ENCODE measurements at places on chromosomes 7 and 10. TPM values are rescaled to one million over a fixed set of nuclear protein-coding genes. Genes with fewer than 3 reads are reported as not detected.

The FRMPD2 gene
- total RNA-seq = 0.20 TPM

The DOCK4 gene
- 20.3 TPM for total RNA-seq

The SPDYE1 gene
- not detected for total RNA-seq

The LMTK2 gene
- 11.8 TPM for total RNA-seq

The CFAP43 gene
- total RNA-seq = 0.52 TPM

The TTYH3 gene
- 37.3 TPM for total RNA-seq

The AOAH gene
- not detected for total RNA-seq

The CHPF2 gene
- 123 TPM for total RNA-seq

The EPHB4 gene
- total RNA-seq = 74.9 TPM

The EPDR1 gene
- total RNA-seq = 43.8 TPM

All from smooth muscle cell of the pulmonary artery (primary cell).